ENCODE measurements at places on chromosomes 12 and 14. TPM values are rescaled to one million over a fixed set of nuclear protein-coding genes. Genes with fewer than 3 reads are reported as not detected.

Gene ASIC1
- 0.38 TPM for polyA plus RNA-seq

Gene PGF
- polyA plus RNA-seq, result 5.0 TPM

Gene PROX2
- polyA plus RNA-seq, result not detected

Gene KRT79
- not detected for polyA plus RNA-seq

Gene GLIPR1
- 1.2 TPM for polyA plus RNA-seq
